ENCODE measurements at places on chromosomes 6 and 20.

GRCh38 chr20:62123450-62124118, 1.3 kb downstream of the LSM14B start:
- no peak for DNase-seq

DNA sequence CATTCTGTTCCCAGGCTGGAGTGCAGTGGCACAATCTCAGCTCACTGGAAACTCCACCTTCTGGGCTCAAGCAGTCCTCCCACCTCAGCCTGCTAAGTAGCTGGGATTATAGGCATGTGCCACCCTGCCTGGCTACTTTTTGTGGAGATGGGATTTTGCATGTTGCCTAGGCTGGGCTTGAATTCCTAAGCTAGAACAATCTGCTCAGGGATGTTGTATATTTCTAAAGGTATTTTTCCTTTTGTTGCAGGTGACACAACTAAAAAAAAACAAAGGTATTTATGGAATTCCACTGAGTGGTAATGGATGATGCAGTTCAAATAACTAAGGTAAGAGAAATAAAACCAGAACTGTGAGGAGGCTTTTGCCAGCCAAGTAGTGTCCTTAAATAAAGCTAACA, 49.7 kb downstream of the PTPRA start:
- DNase-seq = no peak

DNA sequence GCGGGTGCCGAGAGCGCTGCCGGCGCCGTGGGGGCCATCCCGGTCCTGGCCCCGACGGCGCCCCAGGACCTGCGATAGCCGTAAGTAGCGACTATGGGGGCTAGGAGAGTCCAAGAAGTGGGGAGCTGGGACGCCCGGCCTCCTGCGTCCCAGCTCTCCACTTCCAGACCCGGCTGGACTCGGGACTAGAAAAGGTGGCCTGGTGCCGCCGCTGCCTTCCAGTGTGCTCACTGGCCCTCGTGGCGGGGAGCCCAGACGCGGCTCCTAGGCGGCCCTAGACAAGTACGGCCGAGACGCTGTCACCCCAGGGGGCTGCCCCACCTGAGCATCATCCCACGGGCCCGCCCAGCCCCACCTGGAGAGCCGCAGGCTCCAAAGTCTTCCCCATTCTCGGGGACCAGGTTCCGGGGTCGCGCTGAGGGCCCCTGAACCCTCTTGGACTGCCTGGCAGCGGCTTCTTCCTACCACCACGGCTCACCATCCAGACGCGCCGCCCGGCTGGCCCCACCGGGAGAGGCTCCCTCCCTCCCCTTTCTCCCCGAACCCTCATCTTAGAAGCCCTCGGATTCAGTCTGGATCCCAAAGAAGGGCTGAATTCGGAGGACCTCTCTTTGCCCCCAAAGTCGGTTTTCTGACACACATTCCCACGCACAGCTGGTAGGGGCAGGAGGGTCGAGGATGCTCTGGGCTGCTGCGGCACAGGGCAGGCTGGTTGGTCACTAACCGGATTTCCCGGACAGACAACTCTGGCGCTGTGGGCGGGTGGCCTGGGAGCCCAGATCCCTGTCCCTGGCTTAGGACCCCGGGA, 870 bp upstream of the MDFI start:
- no peak for DNase-seq

DNA sequence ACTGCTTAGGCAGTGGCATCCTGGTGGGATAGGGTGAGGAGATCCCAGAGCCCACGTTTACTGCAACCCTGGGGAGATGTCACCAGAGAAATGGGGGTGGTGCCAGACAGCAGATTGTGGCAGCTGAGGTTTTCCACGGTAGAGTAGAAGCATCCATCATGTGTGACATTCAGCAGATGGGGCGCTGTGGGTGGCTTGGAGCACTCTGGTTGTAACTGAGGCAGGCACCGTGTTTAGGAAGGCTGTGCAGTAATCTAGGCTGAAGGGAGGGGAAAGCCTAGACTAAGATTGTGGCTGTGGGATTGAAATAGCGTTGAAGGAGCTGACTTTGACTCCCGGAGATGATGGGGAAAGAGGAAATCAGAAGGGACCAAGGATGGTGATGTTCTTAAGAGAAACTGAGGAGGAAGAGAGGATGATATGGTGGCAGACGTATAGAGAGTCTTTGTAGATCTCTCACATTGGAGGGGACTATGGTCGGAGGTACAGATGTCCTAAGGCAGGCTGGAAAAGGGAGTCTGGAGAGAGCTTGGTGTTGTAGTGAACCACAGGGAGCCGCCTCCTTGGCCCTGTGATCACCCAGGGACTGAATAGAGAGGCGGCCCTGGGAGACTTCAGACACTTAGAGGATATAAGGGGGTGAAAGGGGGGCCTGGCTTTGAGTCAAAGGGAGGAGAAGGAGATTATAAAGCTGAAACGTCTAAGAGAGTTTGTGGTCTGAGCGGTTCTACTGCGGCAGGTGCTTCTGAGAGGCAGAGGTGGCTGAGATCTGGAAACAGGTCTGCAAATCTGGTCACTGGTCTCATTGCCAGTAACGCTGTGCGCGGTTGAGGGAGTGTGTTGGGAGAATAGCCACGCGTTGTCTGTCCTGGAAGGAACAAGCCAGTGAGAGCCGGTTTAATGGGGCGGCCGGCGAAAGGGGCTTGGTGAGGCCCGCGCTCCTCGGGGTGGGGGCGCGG, 792 bp upstream of the MICA start:
- DNase-seq = no peak

- DNase-seq = no peak
Measured at GRCh38 chr20:47862574-47863240, 77.4 kb upstream of the SULF2 start.
